ENCODE measurements at places on chromosomes 12 and 14. TPM values are rescaled to one million over a fixed set of nuclear protein-coding genes. Genes with fewer than 3 reads are reported as not detected.

The MIP gene
- not detected for total RNA-seq

The ARHGDIB gene
- 60.8 TPM for total RNA-seq

The AICDA gene
- not detected for total RNA-seq

The RNASE1 gene
- total RNA-seq, result 476 TPM

The AHNAK2 gene
- 2.0 TPM for total RNA-seq

DNA sequence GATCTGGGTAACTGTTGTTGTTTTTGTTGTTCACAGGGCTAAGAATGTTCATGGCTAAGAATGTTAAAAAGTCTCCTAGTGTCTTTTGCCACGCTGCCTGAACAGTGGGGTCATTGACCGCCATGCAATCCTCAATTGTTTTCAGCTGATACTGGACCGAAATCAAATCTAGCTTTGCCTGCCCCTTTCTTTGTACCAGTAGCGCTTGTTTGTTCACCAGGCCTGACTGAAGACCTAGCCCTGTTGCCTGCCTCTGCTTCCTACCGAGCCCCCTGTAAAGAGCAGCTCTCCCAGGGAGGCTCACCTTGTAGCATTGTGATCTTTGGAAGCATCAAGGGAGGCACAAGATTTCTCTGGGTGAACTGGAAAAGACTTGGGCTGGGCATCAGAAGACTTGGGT, 6.7 kb downstream of the PSEN1 start:
- H3K36me3 ChIP-seq, result peaks cover 8% of the 10 kb centered on the region
- no peaks in the 10 kb centered on the region for H3K27me3 ChIP-seq
- no peak for DNase-seq
- H3K27ac ChIP-seq, result peak overlapping the region; percentile 56
- no peak overlapping the region for H3K4me3 ChIP-seq

DNA sequence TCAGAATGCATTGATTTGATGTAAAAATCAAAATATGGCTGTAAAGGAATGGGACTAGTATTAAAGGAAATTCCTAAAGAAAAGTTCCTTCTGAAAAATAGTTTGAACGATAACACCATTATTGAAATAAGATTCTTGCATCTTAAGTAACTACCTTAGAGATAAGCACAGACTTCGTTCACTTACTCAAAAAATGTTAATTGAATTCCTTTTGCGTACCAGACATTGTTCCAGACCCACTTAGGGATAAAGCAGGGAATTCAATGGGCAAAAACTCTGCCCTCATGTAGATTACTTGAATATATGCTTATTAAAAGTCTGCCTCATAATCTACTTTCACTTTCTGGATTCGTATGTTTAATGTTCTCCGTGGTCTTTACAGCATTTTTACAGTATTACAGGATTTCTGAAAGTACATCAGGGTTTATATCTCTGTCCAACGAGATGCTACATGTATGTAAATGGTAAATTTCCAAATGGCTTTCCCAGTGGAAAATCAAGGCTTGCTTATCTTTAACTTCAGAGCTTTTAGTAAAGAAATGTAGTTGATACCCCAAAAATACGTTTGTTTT, 213.7 kb downstream of the GXYLT1 start:
- no peak overlapping the region for H3K27ac ChIP-seq
- H3K4me3 ChIP-seq, result no peak overlapping the region
- H3K4me1 ChIP-seq, result peaks cover 16% of the 10 kb centered on the region
- no peaks in the 10 kb centered on the region for H3K36me3 ChIP-seq
- DNase-seq, result no peak
- H3K27me3 ChIP-seq, result peaks cover 15% of the 10 kb centered on the region

DNA sequence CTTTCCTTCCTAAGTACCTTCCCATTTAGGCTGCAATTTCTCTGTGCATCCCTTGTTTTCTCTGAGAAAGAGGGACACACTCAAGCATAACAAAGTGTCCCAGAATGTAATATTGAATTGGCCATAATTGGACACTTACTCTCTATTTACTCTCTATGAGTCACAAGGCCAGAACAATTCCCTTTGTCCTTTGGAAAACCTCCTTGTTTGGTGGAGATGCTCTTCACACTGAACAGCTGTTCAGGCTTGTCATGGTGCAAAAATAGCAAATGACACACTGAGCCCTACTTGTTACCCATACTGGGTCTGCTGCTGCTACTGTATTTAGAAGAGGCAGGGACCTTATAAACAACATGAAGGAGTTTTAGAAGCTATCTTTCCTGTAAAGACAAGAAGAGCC, 1590.5 kb upstream of the TMEM132C start:
- H3K4me3 ChIP-seq, result no peak overlapping the region
- H3K4me1 ChIP-seq, result no peaks in the 10 kb centered on the region
- no peak for DNase-seq
- H3K27me3 ChIP-seq, result peaks cover 3% of the 10 kb centered on the region
- no peak overlapping the region for H3K27ac ChIP-seq

DNA sequence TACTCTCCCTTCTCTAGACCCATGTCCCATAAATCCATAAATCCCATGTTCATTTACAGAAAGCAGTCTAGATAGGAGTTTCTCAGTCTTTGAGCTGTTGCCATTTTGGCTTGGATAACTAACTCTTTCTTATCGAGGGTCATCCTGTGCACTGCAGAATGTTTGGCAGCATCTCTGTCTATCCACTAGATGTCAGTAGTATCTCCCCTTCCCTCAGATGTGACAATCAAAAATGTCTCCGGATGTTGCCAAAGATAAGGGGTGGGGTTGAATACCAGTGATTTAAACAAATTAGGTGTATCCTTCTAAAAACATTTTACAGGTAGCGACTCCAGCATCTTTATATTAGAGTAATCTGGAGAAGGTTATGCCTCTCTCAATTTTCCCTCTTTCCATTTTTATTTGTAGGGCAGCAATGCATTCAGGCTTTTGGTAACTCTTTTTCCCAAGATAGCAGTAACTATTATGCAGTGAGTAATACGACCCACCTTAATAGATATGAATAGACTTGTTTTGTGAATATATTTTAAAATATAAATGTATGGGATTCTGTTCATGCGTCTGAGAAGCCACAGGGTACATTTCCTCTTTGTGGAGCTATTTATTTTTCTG, 100.7 kb downstream of the LRRK2 start:
- H3K27me3 ChIP-seq, result no peaks in the 10 kb centered on the region
- no peaks in the 10 kb centered on the region for H3K36me3 ChIP-seq
- H3K4me1 ChIP-seq, result no peaks in the 10 kb centered on the region
- no peak for DNase-seq
- H3K27ac ChIP-seq, result no peak overlapping the region

DNA sequence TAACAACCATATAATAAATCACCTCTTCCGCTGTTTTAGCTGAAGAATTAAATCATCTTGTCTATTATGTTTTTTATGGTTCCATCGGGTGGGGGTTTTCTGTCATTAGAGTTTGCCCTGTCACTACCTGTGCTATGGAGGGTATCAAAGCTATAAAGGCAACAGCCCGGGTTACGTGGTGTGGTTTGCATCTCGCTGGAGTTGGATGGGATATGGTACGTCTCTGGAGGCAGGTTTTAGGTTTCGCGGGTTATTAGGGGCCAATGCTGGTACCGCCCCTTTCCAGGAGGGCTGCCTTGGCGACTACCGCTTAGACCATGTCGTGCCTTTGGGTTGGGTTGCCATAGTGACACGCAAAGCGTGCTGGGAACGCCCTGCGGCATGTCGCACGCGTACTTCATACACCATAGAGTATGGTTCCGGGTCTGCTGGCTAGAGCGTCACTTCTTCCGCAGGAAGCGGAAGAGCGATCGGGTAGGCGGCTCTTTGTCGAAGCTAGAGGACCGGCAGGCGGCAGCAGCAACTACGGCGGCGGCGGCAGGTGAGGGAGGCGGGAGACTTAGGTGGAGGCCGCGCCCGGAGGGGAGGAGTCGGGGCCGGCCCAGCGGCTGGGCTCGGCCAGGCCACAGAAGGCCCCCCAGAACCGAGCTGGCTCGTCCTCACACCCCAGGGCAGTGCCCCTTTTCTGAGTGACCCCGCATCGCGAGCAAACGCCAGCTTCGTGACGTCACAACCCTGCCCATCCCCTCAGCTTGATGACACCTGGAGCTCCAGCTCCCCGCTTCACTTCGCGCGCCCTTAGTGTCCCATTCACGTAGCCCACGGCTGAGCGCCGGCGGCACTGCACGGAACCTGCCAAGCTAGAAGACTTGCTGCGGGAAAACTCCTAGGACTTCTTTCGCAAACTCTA, at the start of gene ZC3H10:
Gene ZC3H10 (plus strand): TSS at position 489 of the 910 bp plus-strand sequence. CDS start 2,297 bp downstream, outside the sequence.
- peaks cover 15% of the 10 kb centered on the region for H3K4me1 ChIP-seq
- H3K27ac ChIP-seq, result peak within 1 kb of the TSS; percentile 98
- peak within 1 kb of the TSS; percentile 99 for H3K4me3 ChIP-seq
- peaks cover 4% of the 10 kb centered on the region for H3K27me3 ChIP-seq
- peaks cover 27% of the 10 kb centered on the region for H3K36me3 ChIP-seq
- DNase-seq, result peak; percentile 98

DNA sequence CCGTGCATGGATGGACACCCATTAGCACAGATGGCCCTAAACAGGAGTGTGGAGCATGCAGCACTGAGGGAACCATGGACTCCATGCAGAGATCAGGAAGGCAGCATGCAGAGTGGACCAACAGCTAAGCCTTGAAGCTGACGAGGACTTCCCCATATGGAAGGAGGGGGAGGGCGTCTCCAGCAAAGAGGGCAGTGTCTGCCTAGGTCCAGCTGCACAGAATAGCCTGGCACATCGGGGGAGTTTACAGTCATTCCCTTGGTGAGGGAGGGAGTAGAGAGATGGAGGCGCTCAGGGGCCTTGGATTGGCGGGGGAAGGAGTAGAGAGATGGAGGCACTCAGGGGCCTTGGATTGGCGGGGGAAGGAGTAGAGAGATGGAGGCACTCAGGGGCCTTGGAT, 64.5 kb downstream of the ANKRD9 start:
- DNase-seq, result no peak
- H3K4me3 ChIP-seq, result no peak overlapping the region
- H3K4me1 ChIP-seq, result no peaks in the 10 kb centered on the region
- peaks cover 7% of the 10 kb centered on the region for H3K36me3 ChIP-seq
- H3K27ac ChIP-seq, result no peak overlapping the region

DNA sequence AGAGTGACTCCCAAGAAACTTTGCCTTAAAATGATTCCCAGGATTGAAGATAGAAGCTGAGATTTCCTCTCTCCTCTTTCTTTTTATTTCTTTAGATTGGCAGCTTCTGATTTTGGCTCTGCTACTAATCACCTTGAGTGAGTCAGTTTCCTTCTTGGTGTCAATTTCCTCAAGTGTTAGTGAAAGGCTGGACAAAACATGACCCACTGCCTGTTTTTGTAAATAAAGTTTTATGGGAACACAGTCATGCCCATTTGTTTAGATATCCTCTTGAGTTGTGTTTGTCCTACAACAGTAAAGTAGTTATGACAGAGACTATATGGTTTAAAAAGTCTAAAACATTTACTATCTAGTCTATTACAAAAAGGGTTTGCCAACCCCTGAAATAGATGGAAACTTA, 227.2 kb upstream of the TBX3 start:
- no peak overlapping the region for H3K27ac ChIP-seq
- no peak overlapping the region for H3K4me3 ChIP-seq
- peaks cover 19% of the 10 kb centered on the region for H3K4me1 ChIP-seq
- no peaks in the 10 kb centered on the region for H3K36me3 ChIP-seq
- peaks cover 4% of the 10 kb centered on the region for H3K27me3 ChIP-seq

DNA sequence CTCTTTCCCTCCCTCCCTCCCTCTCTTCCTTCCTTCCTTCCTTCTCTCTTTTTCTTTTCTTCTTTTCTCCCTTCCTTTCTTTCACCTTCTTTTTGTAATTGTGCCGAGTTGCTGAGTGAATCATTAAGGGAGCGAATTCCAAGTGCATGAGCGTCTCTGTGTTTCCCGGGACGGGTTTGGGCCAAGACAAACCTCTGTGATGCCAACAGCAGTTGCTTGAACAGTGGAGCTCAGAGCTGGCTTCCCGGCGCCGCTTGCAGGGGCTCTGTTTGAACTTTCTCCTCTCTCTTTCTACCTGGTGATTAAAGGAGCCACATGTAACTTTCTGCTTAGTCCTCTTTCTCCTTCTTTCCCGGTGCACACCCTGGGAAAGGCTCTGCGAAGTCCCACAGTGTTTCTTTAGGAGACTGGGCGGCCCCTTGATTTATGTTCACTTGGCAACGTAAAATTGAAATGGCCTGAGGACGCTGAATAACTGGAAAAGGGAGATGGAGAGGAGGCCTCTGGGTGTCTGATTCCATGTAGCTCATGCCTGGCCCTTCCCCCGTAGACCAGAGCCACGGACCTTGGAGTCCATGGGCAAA, 33.7 kb upstream of the MAP1LC3B2 start:
- H3K27ac ChIP-seq, result peak overlapping the region; percentile 69
- H3K4me3 ChIP-seq, result peak overlapping the region; percentile 66
- DNase-seq, result no peak
- no peaks in the 10 kb centered on the region for H3K36me3 ChIP-seq
- peaks cover 20% of the 10 kb centered on the region for H3K27me3 ChIP-seq

Data from type B pancreatic cell (in vitro differentiated cells).